CD8-positive, alpha-beta memory T cell (primary cell): ENCODE measurements at places on chromosomes 4 and X.

DNA sequence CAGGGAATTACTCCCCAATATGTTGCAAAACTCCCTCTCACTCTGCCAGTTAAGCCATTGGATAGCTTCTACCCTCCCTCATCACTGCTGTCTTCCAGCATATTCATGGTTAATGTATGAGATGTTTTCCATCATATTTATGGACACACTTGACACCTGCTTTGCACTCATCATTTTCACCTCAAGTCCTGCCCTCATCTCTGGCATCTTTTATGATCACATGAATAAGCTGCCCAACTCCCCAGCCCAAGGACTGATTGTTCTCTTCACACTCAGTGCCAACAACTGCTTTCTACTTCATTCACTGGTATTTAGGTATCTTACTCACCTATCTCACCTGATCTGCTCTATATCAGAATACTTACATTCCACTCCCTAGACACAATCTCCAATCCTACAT is 131.1 kb upstream of the TTC29 start:
- DNase-seq = no peak
- no peak overlapping the region for H3K27ac ChIP-seq
- no peaks in the 10 kb centered on the region for H3K4me1 ChIP-seq
- H3K36me3 ChIP-seq = no peaks in the 10 kb centered on the region
- no peak overlapping the region for H3K4me3 ChIP-seq

DNA sequence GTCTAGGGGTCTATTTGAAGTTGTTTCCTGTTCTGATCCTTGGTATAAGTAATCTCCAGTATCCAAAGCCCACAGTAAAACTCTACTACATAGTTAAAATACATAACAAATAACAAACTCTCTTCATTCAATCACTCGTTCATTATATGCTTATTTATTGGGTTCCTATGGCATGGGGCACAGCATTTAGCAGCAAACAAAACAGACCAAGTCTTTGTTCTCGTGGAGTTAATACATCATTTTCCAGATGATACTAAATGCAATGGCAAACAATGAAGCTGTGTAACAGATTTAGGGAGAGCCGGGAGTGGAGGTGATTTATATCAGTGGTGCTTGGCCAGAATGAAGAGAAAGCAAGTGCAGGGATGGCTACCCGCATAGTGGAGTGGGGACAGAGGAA is 36.6 kb upstream of the SPARCL1 start:
- no peak for DNase-seq
- H3K4me3 ChIP-seq = no peak overlapping the region
- H3K27me3 ChIP-seq = no peaks in the 10 kb centered on the region
- no peak overlapping the region for H3K27ac ChIP-seq

GRCh38 chr4:40594261-40595178 is 35.1 kb downstream of the RBM47 start:
- no peak overlapping the region for H3K4me3 ChIP-seq
- H3K4me1 ChIP-seq = no peaks in the 10 kb centered on the region
- no peaks in the 10 kb centered on the region for H3K27me3 ChIP-seq

GRCh38 chrX:63920875-63921274 is 135.9 kb upstream of the ARHGEF9 start:
- H3K36me3 ChIP-seq = no peaks in the 10 kb centered on the region
- no peak overlapping the region for H3K27ac ChIP-seq
- H3K4me3 ChIP-seq = no peak overlapping the region
- no peak for DNase-seq

GRCh38 chr4:156021298-156021697 is 67.6 kb upstream of the CTSO start:
- H3K27ac ChIP-seq = no peak overlapping the region
- H3K27me3 ChIP-seq = no peaks in the 10 kb centered on the region
- H3K36me3 ChIP-seq = no peaks in the 10 kb centered on the region
- H3K4me1 ChIP-seq = no peaks in the 10 kb centered on the region

DNA sequence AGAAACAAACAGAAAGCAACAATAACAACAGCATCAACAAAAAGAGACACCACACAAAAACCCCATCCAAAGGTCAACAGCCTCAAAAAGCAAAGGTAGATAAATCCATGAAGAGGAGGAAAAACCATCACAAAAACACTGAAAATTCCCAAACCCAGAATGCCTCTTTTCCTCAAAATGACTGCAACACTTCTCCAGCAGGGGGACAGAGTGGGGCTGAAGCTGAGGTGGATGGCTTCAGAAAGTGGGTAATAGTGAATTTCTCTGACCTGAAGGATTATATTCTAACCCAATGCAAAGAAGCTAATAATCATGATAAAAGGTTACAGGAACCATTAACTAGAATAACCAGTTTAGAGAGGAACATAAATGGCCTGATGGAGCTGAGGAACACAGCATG is 888.2 kb downstream of the RAB28 start:
- H3K27ac ChIP-seq = no peak overlapping the region
- no peak for DNase-seq
- no peaks in the 10 kb centered on the region for H3K36me3 ChIP-seq
- H3K4me3 ChIP-seq = no peak overlapping the region
- no peaks in the 10 kb centered on the region for H3K27me3 ChIP-seq

DNA sequence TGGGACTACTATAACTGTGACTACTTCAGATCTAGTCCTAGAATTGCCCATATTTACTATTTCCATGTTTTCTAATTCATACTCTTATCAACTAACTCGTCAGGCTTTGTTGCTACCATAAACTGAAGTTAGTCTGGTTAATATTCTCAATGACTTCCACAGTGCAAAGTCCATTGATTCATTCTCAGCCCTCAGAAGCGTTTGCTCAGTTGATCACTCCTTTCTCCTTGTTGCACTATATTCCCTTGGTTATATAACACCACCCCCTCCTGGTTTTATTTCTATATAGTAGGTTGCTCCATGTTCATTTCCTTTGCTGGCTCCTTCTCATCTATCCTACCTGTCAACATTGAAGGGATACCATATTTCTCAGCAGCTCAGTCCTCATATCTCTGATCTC is 27.2 kb upstream of the SLC6A14 start:
- no peaks in the 10 kb centered on the region for H3K4me1 ChIP-seq
- no peaks in the 10 kb centered on the region for H3K36me3 ChIP-seq
- no peak overlapping the region for H3K27ac ChIP-seq
- H3K27me3 ChIP-seq = no peaks in the 10 kb centered on the region

DNA sequence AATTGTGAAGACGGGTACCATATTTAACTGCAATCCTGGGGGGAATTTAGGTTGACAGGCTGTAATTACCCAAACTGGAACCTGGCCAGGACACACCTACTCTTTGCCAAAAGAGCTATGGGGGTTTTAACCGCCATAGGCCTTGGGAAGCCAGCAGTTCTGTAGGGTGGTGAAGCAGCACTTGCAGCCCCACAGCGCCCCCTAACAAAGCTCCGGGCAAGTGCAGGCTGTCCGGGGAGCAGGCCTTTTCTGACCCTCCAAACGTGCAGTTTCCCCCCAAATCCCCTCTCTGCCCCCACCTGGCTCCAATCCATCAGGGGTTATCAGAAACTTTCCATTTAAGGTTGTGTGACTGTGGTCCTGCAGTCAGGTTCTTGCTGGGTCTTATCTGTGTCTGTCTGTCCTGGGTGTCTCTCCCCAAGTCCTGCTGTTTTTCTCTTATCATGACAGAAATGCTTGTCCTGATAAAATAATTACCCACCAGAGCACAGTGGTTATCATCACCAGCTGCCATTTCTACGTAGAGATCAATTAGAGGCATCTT is 350.9 kb downstream of the MID1IP1 start:
- H3K4me1 ChIP-seq = no peaks in the 10 kb centered on the region
- H3K4me3 ChIP-seq = no peak overlapping the region
- no peaks in the 10 kb centered on the region for H3K27me3 ChIP-seq
- H3K36me3 ChIP-seq = no peaks in the 10 kb centered on the region
- DNase-seq = no peak

DNA sequence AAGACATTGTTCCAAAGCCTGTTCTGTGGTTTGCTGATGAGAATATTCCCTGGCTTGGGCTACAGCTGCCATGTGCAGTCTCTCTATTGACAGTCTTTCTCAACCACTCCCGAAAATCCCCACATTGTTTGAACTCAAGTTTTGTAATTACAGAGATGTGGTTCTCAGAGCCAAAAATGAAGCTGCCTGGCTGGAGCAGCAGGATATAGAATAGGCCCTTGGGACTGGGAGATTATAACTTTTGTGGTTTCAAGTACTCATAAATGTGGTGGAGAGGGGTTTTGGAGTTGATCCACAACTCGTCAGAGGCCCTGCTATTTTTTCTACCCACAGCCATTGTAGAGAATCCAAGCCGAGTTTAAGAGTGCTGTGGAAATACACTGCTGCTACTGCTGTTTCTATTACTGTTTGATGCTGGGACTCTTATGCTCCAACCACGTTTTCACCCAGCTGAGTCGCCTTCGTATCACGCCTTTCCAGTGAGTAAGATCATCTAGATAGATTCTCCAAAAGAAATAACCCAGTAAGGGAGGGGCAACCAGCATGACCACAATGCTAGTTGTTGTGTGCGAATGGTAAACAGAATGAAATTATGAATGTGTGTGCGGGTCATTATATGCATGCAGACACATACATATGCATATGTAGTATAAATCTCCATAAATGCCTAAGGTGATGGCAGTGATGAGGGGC is 57.1 kb upstream of the ATXN3L start:
- no peak overlapping the region for H3K27ac ChIP-seq
- no peak overlapping the region for H3K4me3 ChIP-seq
- no peaks in the 10 kb centered on the region for H3K27me3 ChIP-seq
